Stimulated activated CD8-positive, alpha-beta memory T cell treated with anti-CD3 and anti-CD28 coated beads, Interleukin-4, amount 100 ng/mL, for 1 hour (primary cell): ENCODE measurements at places on chromosomes 2 and 18.

DNA sequence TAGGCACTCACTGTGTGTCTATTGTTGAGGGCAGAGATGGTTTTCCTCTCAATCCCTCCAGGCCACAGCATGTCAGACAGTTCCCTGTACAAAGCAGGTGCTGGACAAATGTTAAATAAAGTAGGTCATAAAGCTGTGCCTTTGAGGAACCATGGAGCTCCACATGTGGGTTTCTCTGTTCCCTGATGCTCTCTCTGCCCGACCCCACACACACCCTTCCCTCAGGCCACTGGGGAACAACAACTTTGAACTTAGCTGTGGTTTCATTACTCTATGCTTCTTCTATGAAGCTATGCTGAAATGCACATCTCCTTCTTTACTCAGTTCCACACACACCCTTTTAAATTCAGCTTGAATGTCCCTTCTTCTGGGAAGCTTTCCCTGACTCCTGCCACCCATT lies 415.3 kb downstream of the HRH4 start:
- DNase-seq: no peak

- no peak for DNase-seq
Measured at GRCh38 chr2:2101924-2102323, 229.2 kb downstream of the MYT1L start.

GRCh38 chr18:59823596-59824195 lies 76.1 kb upstream of the PMAIP1 start:
- no peak for DNase-seq

DNA sequence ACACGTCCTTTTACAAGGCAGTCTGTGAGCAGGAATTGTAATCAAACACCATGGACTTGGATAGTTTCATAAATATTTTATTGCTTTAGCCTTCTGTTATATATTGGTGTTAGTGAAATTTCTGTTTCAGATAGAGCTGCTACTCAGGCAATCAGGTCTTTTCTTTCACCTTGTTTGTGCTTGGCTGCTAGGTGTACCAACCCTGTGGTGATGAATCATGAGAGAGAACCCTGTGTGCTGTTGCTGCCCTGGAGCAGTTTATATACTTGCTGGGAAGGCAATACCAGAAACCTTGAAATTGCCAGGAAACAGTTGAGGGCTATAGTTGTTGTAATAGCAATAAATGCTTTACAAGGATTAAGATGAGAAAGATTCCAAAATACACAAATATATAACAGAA lies 84.5 kb downstream of the FSHR start:
- DNase-seq: no peak
